Right hindlimb (tissue), 1 donor: ENCODE measurements at places on chromosomes 7 and 10.

- no peak for DNase-seq
Measured at GRCh38 chr10:25064401-25064800, 48.0 kb downstream of the THNSL1 start.

GRCh38 chr10:42630537-42631134, 7.7 kb downstream of the ZNF33B start:
- DNase-seq = no peak

DNA sequence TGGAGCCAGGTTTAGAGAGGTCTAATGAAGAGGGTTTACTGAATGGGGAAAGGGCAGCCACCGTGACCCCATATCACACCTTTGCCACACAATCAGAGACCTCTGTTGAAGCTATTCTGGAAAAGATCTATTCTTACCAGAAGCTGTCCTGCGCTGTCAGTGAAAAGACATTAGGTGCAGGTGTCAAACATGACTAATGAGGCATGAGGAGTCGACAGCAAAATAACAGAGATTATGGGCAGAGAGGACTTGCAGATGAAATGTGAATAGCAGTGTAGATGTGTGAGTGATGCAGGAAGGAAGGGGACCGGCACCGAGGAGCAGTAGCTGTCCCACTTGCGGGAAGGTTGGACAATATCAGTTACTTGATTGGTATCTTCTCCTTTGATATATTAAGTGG, 627.7 kb upstream of the GALNT17 start:
- DNase-seq = no peak

GRCh38 chr7:129386506-129386905, 47.7 kb upstream of the STRIP2 start:
- no peak for DNase-seq

DNA sequence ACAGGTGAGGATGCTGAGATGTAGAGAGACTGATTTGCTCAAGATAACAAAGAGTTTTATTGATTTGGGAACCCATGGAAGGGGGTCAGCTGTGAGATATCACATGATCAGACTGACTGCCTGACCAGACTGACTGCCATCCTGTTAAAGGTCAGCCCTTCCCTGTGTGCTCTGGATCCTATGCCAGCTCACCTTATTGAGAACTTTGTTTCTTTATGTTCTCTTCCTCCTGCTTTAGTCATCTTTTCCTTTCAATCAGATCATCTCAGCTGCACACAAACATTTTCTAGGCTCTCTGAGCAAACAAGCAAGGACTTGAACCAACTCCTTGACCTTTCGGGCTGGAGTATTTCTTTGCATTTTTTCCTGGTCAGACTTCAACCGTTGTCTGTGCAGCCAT, 50.0 kb upstream of the MTPN start:
- DNase-seq = no peak

DNA sequence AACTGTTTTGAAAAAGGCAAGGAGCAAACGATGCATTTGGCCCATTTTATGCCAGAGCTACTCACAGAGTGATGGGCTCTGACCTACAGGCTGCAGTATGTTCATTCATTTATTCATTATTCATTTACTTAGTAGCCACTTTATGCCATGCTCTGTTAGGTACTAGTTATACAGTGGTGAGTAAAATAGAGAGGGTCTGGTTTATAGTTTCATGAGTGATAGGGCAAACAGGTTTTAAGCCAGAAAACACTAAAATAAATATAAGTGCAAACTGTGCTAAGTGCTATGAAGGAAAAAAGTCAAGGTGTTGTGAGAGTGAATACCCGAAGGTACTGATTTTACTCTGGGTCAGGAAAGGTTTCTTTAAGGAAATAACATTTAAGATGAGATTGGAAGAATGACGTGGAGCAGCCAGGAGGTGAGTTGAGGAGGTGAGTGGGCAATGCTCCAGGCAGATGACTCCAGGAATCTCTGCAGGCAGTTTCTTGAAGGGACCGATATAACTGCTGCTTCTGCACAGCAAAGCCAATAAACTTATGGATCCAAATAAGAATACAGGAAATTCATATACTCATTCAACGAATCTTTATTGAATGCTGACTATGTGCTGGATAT, 56.9 kb upstream of the FAM133B start:
- DNase-seq = no peak

- DNase-seq = peak; percentile 79
Measured at GRCh38 chr10:97518301-97519043, 19.7 kb downstream of the UBTD1 start.

- no peak for DNase-seq
Measured at GRCh38 chr7:149310113-149310836, 48.3 kb downstream of the ZNF783 start.

GRCh38 chr7:122299624-122300210, 4.8 kb downstream of the FEZF1 start:
- DNase-seq = peak; percentile 19

DNA sequence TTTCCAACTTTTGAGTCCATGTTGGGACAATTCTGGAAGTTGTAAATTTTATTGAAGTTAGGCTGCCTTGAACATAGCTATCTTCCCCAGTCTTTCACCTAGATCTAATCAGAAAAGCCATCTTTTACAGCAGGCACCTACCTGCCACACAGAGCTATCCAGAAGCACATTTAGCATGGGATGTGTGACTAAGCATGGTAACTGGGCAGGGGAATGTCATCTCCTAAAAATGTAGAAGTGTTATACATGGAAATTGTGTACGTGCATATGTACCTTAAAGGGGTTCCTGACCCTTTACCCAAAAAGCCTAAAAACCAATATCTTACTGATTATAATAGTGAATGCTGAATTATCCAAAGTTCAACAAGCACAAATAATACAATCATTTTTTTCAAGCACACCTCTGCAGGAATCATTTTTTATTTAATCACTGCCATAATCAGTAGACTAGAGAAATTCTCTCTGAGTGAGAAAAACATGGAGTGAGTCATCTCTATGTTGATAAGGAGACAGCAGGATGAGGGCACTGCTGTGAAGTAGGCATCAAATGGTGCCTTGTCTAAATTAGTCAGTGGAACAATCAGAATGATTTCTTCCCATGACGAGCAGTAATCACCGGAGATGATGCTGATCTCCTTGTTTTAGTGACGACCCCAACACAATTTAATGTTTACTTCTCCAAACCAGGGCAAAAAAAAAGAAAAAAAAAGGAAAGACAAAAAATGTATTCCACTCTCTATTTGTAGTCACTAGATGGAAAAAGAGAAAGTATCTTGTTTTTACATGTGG, 75.9 kb downstream of the SORBS1 start:
- no peak for DNase-seq

GRCh38 chr7:77908664-77909063, 110.1 kb downstream of the PHTF2 start:
- no peak for DNase-seq

DNA sequence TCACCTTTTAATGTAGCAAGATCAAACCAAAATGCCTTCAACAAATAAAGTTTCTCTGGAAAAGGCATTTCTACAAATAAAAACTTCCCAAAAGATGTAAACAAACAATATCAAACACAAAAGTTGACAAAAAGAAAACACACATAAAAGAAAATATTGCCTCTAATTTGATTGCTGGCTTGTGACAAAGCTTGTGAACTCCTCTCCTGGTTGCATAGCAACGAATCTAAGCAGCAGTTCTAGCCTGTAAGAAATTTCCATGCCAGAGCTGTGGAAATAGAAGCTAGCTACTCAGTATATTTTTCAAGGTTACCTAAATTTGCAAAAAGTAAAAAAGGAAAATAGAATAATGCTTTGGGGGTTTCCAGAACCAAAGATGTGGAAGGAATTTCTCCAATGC, 173.9 kb upstream of the CDK1 start:
- DNase-seq = no peak

- DNase-seq = no peak
Measured at GRCh38 chr10:50470798-50471582, 152.8 kb downstream of the SGMS1 start.

- no peak for DNase-seq
Measured at GRCh38 chr7:25168145-25168544, 43.1 kb upstream of the CYCS start.

- peak; percentile 65 for DNase-seq
Measured at GRCh38 chr7:43905956-43906330, 453 bp downstream of the URGCP start.

GRCh38 chr7:12701433-12701832, 14.0 kb downstream of the ARL4A start:
- DNase-seq = no peak

DNA sequence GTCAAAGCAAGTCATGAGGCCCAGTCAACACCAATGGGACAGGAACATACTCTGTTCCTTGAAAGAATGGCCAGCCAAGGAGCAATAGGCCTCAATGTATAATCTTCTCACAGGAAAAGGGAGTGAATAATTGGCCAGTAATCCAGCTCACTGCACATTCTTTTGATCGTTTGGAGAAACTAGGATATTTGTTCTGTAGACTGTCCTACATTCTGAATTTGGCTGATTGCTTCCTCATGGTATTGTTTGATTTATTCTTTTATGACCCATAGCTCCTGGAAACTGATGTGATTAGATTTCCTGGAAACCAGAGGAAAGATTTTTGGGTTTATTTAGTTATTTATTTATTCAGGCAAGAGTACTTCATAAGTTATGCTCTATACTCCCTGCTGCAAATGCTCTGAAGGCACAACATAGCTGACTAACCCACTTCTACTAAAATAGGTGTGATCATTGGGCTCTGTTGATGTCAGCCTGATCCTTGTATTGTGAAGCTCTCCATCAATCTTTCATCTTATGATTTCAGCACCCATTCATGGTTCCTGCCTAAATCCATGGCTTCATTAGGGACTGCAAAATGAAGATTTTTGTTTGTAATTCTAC, 745.2 kb downstream of the SUGCT start:
- no peak for DNase-seq

DNA sequence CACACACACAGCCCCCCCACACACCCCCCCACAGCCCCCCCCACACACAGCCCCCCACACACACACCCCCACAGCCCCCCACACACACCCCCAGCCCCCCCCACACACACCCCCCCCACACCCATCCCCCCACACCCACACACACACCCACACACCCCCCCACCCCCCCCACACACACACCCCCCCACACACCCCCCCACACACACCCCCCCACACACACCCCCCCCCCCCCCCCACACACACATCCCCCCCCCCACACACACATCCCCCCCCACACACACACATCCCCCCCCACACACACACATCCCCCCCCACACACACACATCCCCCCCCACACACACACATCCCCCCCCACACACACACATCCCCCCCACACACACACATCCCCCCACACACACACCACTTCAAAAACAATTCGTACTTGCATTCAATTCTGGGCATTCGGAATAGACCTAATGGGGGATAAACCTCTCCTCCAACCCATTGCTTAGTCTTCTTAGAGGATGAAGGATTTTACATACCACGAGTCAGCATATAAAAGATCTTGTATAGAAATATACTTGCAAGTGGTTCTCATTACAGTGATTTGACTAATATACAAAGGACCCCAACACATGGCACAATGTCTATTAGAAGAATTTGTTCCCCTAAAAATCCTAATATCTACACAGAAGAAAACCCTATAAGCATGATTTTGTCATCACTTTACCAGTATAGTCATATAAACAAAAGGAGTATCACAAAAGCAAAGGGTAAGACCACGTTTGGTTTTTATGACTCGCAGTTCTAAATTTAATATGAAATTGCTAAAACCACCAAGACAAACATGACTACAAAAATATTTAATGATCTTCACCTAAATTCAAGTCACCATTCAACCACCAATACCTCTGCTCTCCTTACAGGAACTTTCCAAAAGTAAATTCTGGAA, 80.9 kb downstream of the DIP2C start:
- DNase-seq = no peak

DNA sequence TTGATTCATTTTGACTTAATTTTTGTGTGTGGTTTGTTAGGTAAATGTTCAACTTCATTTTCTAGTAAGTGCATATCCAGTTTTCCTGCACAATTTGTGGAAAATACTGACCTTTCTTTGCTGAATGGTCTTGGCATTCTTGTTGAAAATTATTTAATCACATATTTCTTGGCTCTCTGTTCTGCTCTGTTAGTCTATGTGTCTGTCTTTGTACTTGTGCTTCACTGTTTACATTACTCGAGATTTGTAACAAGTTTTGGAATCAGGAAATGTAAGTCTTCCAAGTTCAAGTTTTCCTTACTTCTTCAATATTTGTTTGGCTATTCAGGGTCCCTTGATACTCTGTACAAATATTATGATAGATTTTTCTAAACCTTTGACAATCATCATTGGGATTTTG, 838.2 kb upstream of the POM121L12 start:
- DNase-seq = no peak

GRCh38 chr10:1654811-1655356, 82.4 kb downstream of the ADARB2 start:
- no peak for DNase-seq

GRCh38 chr7:151672716-151673115, 153.0 kb upstream of the RHEB start:
- DNase-seq = no peak

DNA sequence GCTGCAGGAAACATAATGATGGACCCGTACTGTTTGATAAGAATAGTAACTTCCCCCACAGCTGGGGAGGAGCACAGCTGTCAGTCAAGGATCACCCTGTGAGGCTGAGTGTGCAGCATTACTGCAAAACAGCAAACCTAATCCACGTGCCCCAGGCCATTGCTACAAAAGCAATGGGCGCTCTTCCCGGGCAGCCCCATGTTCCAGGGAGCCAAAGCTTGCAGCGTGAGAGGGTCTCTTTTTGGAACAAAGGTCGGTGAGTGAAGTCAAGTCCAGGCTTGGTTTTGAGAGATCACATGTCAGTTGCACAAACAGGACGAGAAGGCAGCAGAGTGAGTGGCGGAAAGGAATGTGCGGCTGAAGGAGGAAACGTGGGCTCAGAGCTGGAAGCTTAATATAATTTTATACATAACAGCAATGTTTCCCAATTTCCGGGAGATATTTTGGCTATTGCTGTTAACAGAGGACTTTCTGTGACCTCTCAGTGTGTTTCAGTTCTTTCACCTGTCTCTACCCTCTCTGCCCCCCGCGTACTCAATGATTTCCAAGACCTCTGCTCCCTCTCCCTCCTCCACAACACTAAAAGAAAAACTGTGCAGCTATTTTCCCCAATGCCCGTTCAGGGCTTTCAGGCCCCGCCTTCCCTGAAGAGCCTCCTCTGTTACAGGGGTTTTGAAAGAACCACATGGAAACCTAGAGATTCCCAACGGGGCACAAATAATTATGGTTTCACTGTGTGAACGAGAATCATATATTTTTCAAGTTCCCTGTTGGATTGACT, 128.9 kb downstream of the MTPAP start:
- DNase-seq = peak; percentile 43

GRCh38 chr10:248307-248706, 113.1 kb downstream of the ZMYND11 start:
- DNase-seq = no peak

DNA sequence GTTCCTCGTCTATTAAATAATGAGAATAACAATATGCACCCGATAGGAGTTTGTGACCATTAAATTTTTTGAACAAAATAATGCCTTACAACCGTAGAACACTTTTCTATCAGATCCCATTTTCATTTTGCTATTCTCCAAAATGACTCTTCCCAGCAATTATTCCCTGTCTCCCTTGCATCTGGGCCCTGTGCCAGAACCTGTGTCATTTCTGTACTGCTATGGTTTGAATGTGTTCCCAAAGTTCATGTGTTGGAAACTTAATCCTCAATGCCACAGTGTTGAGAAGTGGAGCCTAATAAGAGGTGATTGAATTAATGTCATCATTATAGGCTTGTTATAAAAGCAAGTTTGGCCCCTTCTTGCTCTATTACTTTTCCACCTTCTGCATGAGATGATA, 33.2 kb upstream of the SMNDC1 start:
- no peak for DNase-seq
